ENCODE measurements at places on chromosomes 1 and 21.

GRCh38 chr1:41485605-41486004, 1.1 kb upstream of the EDN2 start:
- no peak for DNase-seq

DNA sequence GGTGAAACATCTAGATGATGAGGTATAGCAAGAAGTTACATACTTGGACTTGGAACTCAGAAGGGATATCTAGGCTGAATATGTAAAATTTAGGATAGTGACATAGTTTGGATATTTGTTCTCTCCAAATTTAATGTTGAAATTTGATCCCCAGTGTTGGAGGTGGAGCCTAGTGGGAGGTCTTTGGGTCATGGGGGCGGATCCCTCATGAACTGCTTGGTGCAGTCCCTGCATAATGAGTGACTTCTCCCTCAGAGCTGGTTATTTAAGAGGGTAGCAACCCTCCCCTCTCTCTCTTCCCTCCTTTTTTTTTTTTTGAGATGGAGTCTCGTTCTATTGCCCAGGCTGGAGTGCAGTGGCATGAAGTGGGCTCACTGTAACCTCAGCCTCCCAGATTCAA, 15.5 kb downstream of the ST3GAL3 start:
- no peak for DNase-seq

- DNase-seq = no peak
Observed at GRCh38 chr1:41434306-41434705, 50.2 kb downstream of the EDN2 start.

- DNase-seq = no peak
Observed at GRCh38 chr1:54404939-54405897, 976 bp downstream of the SSBP3 start.

GRCh38 chr1:180563026-180563827, 4.5 kb downstream of the OVAAL start:
- no peak for DNase-seq

GRCh38 chr1:10881046-10881445, 84.6 kb upstream of the CASZ1 start:
- no peak for DNase-seq

DNA sequence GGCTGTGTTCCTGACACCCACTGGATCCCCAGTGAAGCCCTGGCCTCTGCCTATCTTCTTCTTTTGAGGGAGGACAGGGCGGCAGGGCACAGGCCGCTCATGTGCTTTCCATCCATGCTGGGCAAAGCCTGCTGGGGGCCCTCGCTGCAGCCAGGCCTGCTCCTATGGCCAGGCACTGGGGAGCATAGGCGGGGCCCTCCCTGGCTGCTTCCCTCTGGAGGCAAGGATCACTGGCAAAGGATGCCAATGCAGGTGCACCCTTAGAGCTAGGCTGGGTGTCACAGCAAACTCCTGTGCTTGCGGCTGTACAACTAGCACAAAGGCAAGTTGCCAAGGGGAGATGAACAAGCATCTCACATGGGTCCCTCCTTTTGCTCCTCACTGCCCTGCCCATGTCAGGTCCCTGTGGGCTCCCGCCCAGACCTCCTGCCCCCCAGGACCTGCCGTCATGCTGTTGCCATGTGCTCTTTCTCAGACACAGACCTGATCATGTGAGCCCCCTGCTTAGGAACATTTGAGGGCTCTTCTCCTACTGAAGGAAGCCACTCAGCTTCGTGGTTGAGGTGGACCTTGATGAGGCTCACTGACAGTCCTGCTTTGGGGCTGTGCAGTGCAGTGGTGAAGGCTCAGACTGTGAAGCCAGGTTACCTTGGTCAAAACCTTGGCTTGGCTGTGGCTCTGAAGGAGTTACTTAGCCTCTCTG, 393.6 kb downstream of the PTPRU start:
- DNase-seq = no peak

- DNase-seq = no peak
Observed at GRCh38 chr1:48332115-48332514, 109.6 kb downstream of the SLC5A9 start.

DNA sequence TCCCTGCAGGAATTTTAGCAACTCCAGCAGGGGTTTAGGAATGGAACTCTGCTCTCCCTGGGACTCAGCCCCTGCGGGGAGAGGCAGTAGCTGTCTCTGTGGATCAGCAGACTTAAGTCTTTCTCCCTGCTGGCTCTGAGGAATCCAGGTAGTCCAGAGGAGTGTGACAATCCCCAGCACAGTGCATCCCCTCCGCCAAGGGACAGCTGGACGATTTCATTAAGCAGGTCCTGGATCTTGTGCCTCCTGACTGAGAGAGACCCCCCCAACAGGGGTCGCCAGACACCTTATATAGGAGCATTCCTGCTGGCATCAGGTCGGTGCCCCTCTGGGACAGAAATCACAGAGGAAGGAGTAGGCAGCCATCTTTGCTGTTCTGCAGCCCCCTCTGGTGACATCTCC, 30.6 kb downstream of the AKT3 start:
- no peak for DNase-seq

DNA sequence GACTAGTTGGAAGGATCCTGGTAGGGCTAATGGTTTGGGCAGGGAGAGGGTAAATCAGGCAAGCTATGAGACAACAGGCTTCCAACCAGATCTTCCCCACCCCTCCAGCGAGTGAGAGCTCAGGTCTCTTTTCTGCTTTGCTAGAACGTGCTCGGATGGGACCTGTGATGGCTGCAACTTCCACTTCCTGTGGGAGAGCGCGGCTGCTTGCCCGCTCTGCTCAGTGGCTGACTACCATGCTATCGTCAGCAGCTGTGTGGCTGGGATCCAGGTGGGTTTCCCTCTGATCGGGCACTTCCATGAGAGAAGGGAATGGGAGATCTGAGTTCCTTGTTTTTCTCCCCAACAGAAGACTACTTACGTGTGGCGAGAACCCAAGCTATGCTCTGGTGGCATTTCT, 14.0 kb upstream of the SARS1 start:
- peak; percentile 25 for DNase-seq

- peak; percentile 21 for DNase-seq
Observed at GRCh38 chr1:173475564-173476196, 1.5 kb upstream of the PRDX6 start.

DNA sequence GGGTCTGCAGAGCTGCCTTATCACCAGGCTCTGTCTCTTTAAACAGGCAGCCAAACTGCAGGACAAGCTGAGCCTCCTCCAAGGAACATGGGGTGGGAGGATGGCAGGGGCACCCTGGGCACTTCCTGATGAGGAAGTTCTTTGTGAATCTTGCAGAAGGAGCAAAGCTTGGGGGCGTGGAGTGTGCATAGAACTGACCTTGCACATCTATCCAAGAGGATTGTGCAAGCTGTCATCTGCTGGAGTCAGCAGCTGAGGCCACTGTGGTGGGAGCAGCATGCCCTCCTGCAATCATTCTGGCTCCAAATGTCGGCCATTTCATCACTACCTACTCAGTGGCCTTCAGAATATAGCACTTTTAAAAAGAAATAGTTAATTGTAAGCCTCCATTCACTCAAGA, 182.2 kb downstream of the AJAP1 start:
- no peak for DNase-seq

DNA sequence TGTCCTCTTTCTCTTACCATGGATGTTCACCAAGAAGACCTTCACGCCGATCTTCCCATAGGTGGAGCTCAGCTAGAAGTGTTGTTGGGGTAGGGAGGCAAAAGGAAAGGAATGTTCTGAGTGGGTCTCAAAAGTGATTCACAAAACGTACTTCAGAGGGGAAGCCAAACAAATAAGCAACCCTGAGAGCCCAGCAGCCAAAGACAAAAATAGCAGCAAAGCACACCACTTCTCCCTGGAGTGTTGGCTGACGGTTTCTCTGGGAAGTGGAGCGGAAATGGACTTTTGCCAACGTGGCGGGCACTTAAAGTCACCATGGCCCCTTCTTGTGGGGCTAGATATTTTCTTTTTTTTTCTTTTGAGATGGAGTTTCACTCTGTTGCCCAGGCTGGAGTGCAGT, 23.1 kb downstream of the SLC26A9 start:
- no peak for DNase-seq

GRCh38 chr1:155078469-155079209, at the start of gene EFNA3:
Gene EFNA3 (plus strand): TSS chr1:155078837. CDS start chr1:155078942, 105 bp downstream.
- DNase-seq = no peak

DNA sequence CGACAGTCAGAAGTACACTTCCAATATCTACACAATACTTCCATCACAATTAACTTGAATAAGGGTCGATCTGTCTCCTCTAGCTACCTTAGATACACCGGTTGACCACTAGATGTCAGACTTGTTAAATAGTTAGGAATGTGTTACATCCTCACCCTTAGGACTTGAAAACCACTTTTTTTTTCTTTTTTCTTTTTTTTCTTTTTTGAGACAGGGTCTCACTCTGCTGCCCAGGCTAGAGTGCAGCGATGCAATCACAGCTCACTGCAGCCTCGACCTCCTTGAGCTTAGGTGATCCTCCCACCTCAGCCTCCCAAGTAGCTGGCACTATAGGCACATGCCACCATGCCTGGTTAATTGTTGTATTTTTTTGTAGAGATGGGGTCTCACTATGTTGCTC, 120.4 kb upstream of the GREM2 start:
- DNase-seq = no peak

GRCh38 chr1:75708910-75709309, 15.6 kb upstream of the ACADM start:
- DNase-seq = no peak

- no peak for DNase-seq
Observed at GRCh38 chr1:81689531-81689941, 111.2 kb upstream of the ADGRL2 start.

DNA sequence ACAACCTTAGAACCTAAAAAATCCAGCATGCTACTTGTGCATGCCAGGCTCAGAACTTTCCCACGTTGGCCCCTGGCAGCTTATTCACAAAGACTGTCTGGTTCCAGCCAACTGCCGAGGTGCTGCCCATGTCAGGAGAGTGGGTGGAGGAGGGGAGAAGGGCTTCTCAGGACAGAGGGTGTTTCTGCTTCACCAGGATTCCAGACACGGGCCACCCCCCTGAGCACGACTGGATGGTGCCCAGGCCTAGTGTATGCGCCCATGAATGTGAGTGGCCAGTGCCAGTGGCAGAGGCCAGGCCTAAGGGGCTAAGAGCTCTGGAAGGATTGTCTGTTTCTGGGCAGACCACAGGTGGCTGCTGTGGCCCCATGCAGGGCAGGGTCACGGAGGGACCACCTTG, 148.2 kb upstream of the COL6A1 start:
- no peak for DNase-seq

- DNase-seq = peak; percentile 95
Observed at GRCh38 chr1:61077676-61078541, 4.5 kb upstream of the NFIA start.

DNA sequence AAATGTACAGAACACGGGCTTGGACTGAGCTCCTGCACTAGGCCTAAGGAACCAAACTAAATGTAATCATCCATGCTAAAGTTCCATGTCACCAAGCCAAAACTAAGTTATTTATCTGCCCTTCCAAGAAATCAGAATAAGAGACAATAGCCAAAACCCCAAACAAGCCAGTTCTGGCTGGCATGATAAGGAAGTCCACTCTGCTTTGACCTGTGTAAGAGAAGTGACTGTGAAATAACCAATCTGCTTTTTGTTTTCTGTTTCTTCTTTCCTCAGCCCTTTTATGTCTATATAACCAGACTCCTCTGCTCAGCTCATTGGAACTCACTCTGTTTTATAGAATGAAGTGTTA, 15.1 kb downstream of the PLPPR5 start:
- no peak for DNase-seq

DNA sequence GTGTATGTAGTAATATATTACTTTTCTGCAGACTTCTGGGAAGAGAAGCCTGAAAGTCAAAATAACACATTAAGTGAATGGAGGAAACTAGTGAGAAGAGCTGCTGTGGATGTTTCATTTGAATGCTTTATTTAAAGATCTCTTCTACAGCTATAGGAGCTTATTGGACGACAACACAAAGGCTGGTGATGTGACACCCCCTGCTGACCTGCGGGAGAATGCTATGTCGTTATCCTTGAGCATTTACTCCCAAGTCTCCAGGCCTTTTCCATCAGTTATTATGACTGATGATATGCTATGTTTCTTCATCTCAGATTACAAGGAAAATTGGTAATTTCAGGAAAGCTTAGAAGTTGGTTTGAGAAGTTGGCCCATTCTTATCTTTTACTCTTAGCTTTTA, 22.3 kb upstream of the PLA2G4A start:
- no peak for DNase-seq

GRCh38 chr1:176847052-176847451, 317.5 kb downstream of the ASTN1 start:
- DNase-seq = no peak

- DNase-seq = no peak
Observed at GRCh38 chr1:240927821-240928220, 315.9 kb upstream of the GREM2 start.

- DNase-seq = no peak
Observed at GRCh38 chr1:248837045-248837780, 811 bp upstream of the ZNF672 start.

DNA sequence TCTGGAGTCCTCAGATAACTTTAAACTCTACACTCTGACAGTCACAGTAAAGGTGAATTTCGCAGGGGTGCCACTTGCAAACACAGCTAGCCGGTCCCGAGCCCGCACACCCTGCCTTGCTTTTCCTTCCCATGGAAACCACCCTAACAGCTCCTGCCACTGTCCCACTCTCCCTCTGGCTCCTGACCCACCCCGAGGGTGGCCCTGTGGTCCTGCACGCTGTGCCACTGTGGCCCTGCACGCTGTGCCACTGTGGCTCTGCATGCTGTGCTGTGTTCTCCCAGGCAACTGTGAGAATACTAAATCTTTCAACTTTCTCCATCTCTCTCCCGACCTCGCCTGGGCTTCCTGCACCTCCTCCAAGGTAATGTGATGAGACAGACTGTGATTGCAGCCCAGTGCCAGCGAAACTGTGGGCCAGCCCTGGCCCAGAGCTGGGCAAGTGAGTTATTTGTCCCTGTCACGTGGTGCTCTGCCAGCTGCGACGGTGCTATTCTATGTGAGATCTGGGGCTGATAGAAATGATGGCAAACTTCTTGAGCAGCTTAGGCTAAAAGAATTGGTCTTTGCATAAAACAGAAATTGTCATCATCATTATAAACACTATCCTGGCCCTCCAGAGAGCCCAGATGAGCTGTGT, 63.4 kb upstream of the TARBP1 start:
- DNase-seq = no peak

DNA sequence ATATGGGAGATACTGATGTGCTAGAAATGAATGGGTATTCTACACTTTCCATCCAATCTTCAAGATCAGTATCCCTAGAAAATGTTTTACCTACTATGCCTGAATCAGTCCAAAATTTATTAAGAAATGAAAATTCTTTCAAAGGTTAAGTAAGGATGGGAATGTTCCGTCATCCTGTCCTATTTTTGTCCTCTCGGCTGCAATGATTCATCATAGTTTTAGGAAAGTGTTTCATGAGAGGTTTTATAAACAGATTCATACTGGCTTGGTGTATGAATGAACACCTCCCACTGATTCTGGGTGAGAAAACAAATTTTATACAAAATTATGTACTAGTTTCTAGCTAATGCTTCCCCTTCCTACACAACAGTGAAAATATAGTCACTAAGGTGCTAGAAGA, 504.6 kb upstream of the NR5A2 start:
- no peak for DNase-seq

Data from CD14-positive monocyte (primary cell).